SK-N-SH (cell line): ENCODE measurements at places on chromosomes 3 and 15. TPM values are rescaled to one million over a fixed set of nuclear protein-coding genes. Genes with fewer than 3 reads are reported as not detected.

Gene FGF12
- polyA plus RNA-seq = 0.18 and 0.30 TPM in 2 replicates

Gene CTSH
- polyA plus RNA-seq = 22.7 and 23.0 TPM in 2 replicates

Gene LDHAL6B
- polyA plus RNA-seq = not detected in 2 replicates

GRCh38 chr15:56307180-56307579 is 58.0 kb upstream of the TEX9 start:
- no peak overlapping the region for H3K27ac ChIP-seq
- H3K4me1 ChIP-seq = no peaks in the 10 kb centered on the region
- no peaks in the 10 kb centered on the region for H3K27me3 ChIP-seq
- no peaks in the 10 kb centered on the region for H3K36me3 ChIP-seq

DNA sequence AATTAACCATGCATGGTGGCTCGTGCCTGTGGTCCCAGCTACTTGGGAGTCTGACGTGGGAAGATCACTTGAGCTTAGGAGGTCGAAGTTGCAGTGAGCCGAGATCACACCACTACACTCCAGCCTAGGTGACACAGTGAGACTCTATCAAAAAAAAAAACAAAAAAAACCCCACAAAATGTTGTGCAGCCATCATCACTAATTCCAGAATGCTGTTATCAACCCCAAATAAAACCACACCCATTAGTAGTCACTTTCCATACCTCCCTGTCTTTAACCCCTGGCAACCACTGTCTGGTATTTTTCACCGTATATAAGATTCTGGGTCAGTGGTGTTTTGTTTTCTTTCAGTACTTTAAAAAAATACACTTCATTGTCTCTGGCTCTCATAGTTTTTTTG is 16.6 kb downstream of the HMCES start:
- H3K4me3 ChIP-seq = no peak overlapping the region
- H3K36me3 ChIP-seq = peaks cover 53% of the 10 kb centered on the region
- no peak overlapping the region for H3K27ac ChIP-seq
- H3K27me3 ChIP-seq = no peaks in the 10 kb centered on the region
- DNase-seq = no peak
